ENCODE measurements at places on chromosomes 3 and 15.

GRCh38 chr3:45332493-45332892 lies 55.9 kb upstream of the LARS2 start:
- no peak for DNase-seq

DNA sequence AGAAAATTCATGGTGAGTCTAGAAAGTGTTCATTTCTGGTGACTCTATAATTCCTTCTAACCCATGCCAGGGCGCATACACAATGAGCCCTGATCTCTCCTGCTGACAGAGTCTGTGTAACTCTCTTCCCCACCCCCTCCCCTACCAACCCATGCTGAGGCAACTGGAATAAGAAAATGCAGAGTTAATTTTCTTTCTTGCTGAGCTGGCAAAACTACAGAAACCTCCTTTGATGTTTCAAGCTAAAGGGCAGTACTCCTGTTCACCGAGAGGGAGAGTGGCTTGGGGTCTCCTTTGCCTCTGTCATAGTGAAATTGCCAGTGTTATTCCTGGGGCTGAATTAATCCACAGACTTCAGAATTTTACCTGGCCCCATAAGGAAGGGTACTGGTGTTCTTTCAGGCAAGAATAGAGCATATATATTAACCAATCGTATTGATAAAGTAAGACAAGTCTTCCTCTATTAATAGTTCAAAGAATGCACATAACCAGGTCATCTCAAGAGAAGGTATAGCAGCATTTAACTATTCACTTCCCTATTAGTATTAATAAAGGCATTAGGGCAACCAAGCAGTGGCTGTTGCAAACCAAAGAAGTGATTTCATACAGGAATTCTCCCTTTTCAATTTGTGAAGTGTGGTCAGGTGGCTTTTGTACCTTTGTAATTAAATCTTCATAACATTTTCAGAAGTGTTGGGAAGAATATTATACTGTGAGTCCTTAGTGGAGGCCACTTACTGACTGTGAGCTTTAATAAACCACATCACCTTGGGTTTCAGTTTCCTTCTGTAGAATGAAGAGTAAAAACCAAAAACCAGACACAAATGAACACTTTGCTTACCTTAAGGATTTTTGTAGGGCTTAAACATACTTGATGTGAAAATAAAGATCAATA lies 4.1 kb downstream of the GAP43 start:
- no peak for DNase-seq

DNA sequence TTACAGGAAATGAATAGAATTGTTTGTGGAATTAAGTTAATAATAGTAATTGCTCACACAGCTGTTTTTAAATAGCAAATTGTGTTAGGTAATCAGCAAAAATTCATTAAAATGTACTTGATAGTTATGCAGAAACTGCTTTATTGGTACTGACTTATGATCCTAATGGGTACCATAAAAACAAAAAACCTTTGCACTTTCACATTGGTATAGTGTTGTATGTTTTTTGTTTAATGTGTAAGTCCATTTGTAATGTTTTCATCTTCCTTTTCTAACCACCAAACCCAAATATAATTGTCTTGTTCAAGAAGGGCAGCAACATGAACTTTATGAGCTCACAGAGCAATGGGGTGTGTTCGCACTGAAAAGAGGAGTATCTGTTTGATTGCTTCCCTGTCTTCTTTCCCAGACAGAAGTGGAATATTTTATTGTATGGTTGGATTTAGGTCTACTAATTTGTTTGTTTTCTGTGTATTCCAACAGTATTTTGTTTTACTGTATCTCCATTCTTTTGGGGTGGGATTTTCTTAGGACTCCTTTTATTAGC lies 135.8 kb downstream of the TCF12 start:
- no peak for DNase-seq

DNA sequence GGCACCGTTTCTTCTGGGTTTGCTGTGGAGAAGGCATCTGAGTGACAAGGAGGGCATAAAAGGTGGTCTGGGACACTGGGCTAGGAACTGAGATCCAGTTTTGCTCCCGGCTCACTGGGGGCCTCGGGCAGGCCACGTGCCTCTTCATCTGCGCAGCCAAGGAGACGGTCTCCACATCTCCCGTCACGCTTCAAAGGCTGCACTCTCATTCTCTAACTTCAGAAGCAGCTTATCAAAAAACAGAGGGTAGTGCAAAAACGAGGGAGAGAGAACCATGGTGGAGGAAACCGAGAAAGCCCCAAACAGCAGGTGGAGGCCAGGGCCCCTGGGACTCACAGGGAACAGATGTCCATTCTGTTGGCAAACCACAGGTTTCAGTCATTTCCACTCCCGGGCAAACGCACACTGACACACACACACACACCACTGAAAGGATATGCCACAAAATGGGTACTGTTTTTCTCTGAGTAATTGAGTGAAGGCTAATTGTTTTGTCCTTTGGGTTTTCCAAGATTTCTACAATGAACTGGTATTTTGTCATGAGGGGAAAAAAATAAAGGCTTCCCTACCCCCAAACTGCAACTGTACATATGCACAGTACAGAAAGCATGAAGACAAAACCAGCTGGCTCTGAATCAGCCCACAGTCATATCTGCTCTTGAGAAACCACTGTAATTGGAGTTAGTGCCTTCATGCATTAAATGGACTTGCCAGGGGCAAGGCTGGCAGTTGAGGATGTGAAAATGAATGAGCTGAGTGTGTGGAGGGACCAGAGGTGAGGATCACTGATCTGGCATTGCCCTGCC lies 71.9 kb downstream of the MGLL start:
- DNase-seq, result no peak

DNA sequence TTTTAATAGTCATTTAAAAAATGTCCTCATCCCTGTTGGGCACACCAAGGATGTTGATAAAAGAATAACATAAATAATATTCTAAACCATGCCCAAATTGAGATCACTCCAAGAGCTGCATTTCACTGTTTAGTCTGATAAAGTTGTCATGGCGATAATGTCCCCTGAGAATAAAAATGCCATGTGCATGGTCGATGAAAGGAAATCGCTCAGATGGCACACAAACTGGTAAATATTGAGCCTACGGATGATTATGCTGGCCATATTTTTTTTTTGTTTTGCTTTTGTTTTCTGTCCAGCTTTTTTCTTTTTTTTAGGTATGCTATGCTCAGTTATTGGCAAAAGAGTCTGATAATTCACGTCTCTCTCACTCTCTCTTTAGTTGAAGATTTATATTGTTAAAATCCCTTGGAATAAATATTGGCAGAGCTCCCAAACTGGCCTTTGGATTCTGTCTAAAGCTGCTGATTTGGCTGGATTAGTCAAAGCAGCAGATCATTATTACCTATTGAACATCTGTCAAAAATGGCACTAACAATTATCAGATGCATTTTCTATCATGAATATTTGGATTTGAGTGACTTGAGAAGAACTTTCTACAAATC lies 643.8 kb downstream of the SQOR start:
- DNase-seq, result no peak

GRCh38 chr3:109863701-109864100 lies 526.4 kb upstream of the DPPA4 start:
- no peak for DNase-seq

GRCh38 chr15:39320886-39321285 lies 260.0 kb upstream of the THBS1 start:
- DNase-seq, result no peak

DNA sequence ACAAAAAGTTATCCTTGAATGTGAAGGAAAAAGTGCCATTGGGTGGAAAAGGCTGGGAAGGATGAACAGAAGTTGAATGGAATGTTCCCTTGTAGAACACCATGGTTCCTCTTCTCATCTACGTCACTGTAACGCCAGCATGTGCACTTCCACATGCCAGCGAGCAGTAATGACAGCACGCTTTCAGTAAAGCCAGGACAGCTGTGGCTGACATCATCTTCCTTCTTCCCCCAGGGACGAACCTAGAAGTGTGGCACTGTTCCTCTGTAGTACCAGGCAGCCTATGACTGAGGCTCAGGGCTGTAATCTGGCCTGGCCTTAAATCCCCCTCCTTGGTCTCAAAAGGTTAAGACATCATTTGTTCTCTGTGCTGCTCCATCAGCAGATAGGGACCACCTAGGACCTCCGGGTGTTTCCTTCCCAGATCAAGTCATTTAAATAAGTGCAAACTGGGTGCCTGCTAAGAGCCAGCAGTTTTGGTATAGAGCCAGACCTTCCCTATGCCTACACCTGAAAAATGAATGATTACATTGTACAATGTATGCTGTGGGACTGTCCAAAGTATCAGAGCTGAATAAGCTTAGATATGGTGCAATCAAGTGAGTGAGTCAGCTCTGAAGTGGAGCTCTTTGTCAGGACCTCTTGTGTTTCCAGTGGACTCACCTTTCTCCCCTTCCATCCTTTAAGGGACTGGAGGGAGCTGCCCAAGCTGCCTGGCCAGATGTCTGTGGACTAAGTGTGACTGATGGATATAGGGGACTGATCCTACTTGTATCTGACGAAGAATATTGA lies 5.6 kb upstream of the SRPRB start:
- no peak for DNase-seq

GRCh38 chr3:30266524-30266923 lies 339.9 kb upstream of the TGFBR2 start:
- DNase-seq, result no peak

- no peak for DNase-seq
These were observed 17.8 kb upstream of the ABHD2 start for GRCh38 chr15:89070197-89071124.

- no peak for DNase-seq
These were observed at the start of gene CHRNA7 for GRCh38 chr15:32029862-32030781. CHRNA7 (plus strand) TSS chr15:32030515; CDS start chr15:32030595, 80 bp downstream.

DNA sequence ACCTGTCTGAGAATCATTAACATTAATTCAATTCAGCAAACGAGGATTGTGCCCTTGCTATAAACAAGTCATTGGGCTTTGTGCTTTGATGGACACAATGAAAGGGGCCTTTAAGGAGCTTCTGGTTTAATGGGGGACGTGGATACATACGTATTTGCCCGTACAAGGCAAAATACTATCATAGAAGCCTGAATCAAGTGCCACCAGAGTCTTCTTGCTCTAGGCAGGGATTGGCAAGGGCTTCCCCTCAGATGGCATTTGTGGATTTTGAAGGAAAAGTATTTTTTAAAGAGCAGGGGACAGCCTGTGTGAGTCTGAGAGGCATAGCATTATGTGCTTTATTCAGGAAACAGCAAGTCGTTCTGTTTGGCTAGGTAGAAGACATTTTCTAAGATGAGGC lies 83.7 kb upstream of the NEDD4 start:
- no peak for DNase-seq

GRCh38 chr3:50271314-50271936 lies 2.5 kb downstream of the SEMA3B start:
- DNase-seq, result no peak

GRCh38 chr3:32601722-32602121 lies 31.1 kb upstream of the DYNC1LI1 start:
- DNase-seq, result no peak

DNA sequence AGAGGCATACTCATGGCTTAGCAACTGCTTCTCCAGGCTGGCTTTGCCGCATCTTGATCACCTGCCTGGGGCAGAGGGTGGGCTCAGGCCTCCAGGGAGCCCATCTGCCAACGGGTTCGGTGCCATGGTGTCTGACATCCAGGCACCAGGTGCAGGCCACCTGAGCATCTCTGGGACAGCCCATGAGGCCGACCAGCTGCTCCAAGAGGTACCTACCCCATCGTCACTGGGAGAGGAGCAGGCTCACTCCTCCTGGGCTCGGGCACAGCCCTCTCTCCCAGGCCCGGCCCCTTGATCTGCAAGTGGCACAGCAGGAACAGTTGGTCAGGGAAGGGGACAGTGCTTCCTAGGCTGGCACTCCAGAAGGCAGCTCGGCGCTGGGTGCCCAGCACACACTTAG lies 21.9 kb downstream of the TPRA1 start:
- DNase-seq, result no peak

GRCh38 chr15:64507293-64507802 lies 47.0 kb downstream of the ZNF609 start:
- DNase-seq, result peak; percentile 4

DNA sequence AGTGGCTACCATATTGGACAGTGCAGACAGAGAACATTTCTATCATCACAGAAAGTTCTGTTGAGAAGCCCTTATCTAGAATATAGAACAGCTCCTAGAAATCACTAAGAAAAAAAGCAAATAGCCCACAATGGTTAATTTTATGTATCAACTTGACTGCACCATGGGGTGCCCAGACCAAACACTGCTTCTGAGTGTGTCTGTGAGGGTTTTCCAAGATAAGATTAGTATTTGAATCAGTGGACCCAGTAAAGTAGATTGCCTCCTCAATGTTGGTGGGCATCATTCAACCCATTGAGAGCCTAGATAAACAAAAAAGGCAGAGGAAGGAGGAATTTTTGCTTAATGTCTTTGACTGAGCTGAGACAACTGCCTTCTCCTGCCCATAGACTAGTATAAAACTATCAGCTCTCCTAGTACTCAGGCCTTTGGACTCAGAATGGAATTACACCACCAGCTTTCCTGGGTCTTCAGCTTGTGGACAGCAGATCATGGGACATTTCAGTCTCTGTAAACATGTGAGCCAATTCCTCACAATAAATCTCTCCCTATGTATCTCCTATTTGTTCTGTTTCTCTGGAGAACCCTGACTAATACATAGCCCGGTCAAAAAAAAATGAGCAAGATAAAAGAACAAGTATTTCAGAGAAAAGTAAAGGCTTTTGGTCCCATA lies 55.9 kb upstream of the OXTR start:
- DNase-seq, result no peak

GRCh38 chr15:34436126-34436955 lies 1.3 kb downstream of the GOLGA8A start:
- DNase-seq, result no peak

DNA sequence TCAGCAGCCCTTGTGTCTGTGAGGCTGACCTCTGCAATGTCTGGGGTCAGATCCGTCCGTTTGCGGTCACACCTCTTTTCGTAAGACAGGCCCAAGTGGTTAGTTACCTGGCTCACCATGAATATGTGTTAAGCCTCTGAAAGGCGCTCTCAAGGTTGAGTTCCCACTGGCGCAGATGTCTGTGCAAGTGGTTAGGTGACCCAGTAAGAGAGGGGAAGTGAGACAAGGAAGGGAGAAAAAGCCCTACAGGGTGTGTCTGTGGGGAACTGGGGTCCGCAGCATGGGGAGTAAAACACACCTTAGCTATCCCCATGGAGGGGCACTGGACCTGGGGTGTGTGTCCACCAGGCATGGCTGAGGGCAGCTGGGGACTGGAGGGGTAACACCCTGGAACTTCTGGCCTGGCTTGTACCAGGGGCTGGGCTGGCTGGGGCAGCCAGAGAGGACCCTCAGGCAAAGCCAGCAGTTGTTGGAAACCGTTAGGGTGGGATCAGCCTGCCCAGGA lies 391.6 kb upstream of the PROK2 start:
- no peak for DNase-seq

DNA sequence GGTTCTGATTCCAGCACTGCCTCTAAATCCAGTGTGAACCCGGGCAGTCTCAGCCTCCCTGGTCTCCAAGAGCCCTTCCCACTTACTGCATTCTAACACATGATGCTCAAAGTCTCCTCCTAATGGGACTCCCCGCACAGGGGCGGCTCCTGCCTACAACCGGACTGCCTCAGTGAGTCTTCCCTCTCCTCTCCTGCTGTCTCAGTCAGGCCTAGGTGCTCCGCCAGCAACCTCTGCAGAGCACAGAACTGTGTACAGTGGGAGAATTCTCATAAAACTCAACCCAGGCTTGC lies 28.9 kb downstream of the TBC1D2B start:
- DNase-seq, result no peak
